DMS79 treated with DMSO at 0.1 percent for 48 hours (cell line): ENCODE measurements at places on chromosomes 5 and 9.
A peak's percentile ranks its signal among the peaks of the same experiment; 100 is the strongest.

GRCh38 chr9:129629251-129629820 is 3.4 kb downstream of the NTMT1 start:
- no peak for DNase-seq

DNA sequence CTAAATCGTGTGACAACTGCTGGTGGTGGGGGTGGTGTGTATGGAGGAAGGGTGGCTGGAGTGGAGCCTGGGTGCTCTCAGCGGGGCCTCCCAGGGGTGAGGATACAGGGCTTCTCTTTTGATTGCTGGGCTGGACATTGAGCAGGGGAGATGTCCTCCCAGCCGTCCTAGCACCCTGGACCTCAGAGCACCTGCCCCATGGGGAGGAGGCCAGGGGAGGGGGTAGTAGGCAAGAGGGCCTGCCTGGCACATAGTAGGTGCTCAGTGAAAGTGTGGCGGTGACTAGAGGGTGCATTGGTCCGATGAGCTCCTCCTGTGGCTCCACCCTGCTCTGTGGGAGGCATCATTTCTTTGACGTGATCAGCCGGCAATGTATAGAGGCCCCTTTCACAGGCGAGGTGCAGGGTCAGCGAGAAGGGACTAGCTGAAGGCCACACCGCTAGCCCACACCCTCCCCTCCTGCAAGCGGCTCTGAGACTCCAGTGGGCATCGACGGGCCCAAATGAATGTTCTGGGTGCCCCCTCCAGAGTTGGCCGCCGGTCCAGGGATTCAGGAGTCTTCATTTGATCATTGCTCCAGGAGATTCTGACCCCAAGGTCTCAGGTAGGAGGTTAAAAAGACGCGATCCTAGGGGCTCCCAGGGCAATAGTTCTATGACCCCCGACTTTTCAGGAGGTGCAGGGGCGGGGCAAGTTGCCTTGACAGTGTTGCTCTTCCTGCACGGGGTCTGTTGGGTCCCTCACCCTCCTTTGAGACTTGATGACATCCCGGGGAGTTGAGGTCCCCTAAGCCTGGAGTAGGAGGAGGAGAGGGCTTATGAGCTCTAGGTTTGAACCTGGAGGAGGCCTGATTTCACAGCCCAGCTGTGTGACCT is 255.5 kb downstream of the PBX3 start:
- no peak for DNase-seq

DNA sequence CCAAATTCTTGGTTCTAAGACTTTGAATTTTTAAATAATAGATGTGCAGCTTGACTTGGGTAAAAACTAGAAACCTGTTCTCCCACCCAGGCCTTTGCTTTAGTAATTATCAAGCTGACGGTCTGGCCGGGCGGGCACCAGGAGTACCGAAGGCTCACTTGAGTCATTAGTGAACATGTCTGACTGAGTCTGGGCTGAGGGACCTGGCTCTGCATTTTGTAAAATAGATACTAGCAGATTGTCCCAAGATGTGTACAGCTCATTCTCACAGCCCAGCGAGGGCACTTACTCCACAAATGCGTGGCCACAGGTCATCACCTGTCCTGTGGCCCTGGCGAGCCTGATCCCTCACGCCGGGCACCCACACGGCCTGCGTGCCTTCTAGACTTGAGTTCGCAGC is 216.2 kb downstream of the FANCC start:
- DNase-seq: no peak

GRCh38 chr5:80034962-80035821 is at the start of gene THBS4:
Gene THBS4 (plus strand): TSS chr5:80035348. CDS start chr5:80035538, 190 bp downstream.
- DNase-seq: no peak

- no peak for DNase-seq
Measured at GRCh38 chr5:15286650-15287049, 213.3 kb upstream of the FBXL7 start.

DNA sequence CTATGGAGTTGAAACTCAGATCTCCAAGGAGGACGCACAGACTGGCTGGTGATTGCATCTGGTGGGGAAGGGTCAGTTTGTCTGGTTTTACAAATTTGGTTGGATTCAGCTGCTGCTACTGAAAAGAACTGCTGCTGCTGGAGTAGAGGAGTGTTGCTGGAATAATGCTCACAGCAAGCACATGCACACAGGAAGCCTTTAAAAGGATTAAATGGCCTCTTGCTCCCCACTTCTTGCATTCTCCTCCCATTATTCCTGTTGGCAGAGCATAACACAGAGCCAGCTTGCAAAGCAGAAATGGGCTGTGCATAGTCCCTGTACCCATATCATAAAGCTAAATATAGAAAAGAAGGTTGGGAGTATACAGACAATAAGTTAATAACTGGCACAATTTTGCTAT is 16.6 kb downstream of the ZNF474 start:
- DNase-seq: no peak

DNA sequence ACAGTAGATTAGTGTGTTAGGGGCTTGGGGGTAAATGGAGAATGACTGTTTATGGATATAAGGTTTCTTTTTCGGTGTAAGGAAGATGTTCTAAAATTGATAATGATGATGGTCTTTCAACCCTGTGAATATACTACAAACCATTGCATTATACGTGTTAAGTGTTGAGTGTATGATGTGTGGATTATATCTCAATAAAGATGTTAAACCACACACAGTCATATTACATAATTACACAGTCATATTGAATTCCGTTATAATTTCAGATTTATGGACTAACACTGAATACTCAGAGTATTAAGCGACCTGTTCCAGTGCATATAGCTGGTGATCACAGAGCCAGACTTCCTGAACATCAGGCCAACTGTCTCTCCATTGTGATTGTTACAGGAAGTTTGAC is 68.1 kb downstream of the F2RL2 start:
- DNase-seq: no peak

DNA sequence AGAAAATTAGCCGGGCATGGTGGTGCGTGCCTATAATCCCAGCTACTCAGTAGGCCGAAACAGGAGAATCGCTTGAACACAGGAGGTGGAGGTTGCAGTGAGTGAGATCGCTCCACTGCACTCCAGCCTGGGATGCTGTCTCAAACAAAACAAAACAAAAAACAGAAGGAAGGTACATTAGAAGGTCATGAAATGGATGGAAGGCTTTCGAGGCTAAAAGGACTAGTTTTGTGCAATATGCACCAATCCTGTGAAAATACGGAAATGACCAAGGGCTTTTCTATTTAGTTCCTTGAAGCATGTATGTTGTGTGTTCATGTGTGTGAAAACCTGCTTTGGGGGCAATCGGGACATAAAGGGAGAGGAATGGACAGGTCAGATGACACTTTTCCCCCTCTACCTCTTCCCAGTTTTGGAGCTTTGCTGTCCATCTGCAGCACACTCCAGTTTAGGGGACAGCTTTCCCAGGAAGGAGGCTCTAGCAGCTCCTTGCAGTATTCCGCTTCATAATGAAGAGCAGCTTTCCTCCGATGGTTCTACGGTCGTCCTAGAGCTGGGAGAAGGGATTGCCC is 15.0 kb downstream of the SPRY4 start:
- DNase-seq: no peak

DNA sequence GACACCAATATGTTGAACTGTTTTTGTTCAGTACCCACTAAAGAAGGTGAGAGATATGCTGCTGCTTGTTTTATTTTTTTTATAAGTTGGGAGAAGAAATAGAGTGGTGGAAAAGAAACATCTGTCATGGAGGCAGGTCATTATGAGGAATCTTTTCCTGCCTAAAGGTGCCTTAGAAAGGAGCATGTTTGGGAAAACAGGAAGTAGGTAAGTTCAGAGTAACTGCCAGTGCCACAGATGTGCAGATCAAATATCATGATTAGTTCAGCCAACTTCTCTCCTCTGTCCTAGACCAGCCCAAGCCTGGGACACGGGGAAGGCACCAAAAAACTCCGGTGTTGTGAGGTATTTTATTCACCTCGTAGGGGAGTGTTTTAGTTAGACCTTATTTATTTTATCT is 144.2 kb downstream of the MAN2A1 start:
- DNase-seq: no peak

DNA sequence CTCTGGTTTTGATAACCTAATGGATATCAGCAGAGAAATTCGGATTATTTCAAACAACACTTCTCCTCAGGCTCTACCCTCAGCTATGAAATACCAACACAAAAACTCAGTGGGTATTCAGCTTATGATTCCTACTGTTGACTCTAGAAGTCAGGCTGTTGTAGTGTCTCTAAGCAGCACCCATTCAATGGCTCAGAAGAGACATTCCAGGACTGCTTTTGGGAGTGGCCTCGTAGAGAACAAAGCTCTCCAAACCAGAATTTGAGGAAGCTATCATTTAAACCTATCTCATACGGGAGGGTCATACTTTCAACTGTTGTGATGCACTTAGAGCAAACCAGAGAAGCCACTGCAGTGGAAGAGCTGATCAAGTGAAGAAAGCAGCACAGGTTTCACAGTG is 34.1 kb downstream of the ETF1 start:
- DNase-seq: no peak

- no peak for DNase-seq
Measured at GRCh38 chr5:136198453-136198852, 5.5 kb upstream of the SMIM32 start.

- DNase-seq: no peak
Measured at GRCh38 chr9:18366184-18366583, 107.8 kb upstream of the ADAMTSL1 start.

DNA sequence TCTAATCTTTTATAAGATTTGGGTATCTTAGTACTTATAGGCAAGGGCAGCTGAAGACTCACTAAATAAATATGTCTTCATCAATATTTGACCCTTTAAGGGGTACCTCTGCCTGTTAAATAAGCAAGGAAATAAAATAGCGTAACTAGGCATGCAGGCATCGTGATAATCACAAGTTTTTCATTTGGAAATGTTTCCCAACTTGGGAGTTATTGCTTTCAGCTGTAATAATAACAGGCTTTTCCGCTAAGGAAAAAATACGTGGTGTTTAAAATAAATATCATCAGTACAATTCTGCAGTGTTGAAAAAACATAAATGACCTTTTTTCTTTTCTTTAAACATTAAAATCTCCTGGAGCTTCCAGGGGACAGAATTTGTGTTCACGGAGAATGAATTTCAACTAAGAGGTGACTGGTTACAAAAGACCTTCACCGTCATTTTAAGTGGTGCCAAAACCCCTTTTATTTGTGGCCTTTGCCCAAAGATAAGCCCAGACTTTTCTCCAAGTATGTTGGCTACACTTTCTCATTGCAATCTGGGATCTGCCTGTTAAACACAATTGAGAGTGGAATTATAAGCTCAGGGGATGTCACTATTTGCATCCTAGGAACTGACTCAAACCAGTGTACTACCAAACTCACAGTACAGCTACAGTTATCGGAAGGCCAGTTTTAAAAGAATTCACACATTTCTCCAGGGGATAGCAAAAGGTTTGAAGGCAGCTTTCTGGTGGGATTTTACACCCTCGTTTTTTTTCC is 218.6 kb downstream of the FBXL7 start:
- DNase-seq: no peak

DNA sequence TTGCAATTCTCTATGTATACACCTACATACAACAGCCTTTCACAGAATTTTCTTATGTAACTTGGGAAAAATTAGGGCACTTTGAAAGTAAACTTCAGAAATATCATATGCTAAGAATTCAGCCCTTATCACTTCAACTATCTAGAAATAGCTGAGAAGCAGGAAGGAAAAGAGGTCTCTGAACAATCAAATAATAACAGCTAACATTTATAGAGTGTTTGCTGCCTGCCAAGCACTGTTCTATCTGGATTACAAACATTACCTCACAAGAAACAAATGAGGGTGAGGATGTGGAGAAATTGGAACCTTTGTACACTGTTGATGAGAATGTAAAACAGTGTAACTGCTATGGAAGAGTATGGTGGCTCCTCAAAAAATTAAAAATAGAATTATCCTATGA is 4.4 kb upstream of the FBXO38 start:
- no peak for DNase-seq

DNA sequence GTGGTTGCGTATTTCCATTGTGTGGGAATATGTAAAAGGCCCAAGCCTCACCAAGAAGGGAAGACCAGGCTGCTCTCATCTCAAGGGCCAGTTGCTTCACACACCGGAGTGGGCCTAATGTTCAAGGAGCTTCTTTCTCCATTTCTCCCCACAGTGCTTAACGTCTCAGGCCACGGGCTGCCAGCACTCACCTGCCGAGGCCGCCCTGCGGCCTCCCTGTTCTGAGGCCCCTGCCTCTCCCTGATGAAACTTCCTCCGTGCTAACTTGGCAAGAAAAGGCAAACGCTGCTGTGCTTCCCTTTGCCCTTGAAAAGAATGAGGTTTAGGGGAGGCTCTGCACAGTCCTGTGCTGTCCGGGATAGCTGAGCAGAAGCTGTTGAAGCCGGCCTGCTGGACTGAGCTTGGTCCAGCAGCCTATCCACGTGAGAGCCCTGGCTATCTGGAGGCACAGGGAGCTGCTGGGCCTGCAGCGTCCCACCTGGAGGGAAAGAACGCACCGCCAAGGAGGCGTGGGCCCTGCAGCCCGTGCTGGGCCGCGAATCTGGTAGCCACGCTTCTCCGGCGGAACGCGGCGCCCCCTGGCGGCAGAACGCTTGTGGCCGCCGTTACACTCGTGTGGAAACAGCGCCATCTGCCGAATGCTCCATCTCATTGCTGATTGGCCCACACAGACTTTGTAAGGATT is 73.5 kb upstream of the PRSS3 start:
- peak; percentile 70 for DNase-seq

- DNase-seq: peak; percentile 39
Measured at GRCh38 chr5:116492016-116492623, 82.5 kb downstream of the SEMA6A start.

DNA sequence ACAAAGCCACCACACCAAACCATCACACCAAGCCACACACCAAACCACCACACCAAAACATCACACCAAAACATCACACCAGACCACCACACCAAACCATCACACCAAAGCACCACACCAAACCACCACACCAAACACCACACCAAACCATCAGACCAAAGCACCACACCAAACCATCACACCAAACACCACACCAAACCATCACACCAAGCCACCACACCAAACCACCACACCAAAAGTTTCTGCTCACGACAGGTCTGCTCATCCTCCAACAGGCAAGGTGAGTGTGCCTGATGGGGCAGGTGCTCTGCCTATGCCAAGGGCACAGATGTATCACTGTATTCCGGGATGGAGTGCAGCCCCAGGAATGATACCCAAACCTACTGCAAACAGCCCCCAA is 87.9 kb upstream of the FSTL4 start:
- no peak for DNase-seq

- no peak for DNase-seq
Measured at GRCh38 chr5:100898504-100899346, 4.4 kb downstream of the ST8SIA4 start.
